ENCODE measurements at places on chromosomes 6 and 20.

GRCh38 chr20:50815162-50815989 lies 20.5 kb downstream of the BCAS4 start:
- no peak for DNase-seq

DNA sequence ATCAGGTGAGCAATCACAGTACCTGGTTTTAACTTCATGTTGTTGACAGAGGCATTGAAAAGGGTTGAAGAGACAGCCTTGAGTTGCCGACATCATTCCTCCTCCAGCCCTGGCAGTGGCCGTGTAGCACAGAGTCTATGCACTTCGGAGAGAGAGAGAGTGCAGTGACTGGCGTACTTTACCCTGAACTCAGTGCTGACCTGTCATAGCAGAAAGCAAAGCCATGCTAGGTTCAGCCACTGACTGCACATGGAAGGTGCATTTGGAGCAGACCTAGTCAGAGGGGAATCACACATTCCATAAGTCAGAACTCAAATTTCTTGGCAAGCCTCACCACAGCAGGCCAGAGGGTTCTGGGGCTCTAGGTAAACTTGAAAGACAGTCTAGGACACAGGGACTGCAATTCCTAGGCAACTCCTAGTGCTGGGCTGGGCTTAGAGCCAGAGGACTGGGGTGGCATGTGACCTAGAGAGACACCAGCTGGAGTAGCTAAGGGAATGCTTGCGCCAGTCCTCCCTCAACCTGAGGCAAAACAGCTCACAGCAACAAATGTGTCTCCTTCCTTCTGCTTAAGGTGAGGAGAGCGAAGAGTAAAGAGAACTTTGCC lies 69.1 kb downstream of the ELOVL4 start:
- DNase-seq, result no peak

GRCh38 chr20:48129345-48129942 lies 344.2 kb upstream of the SULF2 start:
- no peak for DNase-seq

DNA sequence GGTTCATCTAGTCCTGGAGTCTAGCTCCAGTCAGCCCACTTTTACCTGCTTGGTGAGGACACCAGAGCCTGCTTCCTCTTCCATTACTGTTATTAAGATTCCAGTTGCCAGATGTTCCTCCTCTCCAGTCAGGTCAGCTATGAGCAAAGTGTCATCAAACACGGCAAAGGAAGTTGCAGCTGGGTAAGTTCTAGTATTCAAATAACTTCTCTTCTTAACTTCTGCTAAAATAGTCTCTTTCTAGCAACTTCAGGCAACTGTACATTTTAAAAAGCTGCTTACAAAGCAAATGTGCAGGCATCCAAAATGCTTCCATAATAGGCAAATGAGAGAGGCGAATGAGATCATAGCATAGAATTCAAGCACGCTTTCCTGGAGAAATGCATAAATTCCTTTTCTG lies 18.4 kb upstream of the MRPS18A start:
- DNase-seq, result no peak

DNA sequence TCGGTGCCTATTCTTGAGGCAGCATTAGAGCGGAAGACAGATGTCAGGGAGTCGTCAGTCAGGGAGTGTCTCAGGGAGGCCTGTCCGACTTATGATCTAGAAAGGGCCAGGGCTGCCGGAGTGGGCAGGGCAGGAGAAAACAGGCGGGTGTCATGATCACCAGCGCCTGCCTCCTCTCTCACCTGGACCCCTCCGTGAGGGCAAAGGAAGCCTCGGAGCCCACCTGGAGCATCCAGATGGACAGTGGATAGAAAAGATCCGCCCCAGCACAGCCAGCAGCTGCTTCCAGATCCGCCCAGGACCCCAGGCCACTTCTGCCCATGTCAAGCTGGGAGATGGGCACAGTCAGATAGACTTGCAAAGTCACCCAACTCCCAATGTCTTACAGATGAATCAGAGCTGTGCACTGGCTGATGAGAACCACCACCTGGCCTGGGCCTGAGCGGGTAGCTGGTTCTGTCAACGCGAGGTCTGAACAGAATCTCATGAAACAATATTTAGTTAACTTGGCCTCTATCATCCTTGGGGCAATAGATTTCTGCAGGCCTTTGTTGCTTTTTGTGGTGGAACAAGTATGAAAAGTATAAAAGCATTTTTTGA lies 22.2 kb downstream of the PSMG4 start:
- no peak for DNase-seq

DNA sequence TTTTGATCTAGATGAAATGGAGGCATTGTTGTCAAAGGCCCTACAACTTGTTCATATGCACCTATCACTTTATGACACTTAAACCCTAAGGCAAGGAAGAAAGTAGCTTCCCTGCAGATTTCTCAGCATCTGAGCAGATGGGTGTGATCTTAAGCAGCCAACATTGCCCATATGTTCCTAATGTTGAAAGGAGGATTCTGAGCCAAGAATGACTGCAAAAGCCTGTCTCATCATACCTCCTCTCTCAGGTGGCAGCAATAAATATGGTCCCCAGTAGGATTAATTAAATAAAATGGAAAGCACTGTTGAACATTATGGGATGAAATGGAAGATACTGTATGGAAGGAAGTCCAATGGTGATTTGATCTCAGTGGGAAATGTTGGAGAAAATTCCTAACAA lies 538.1 kb upstream of the MAN1A1 start:
- no peak for DNase-seq

GRCh38 chr6:27059621-27060425 lies 187.7 kb upstream of the PRSS16 start:
- DNase-seq, result no peak

- no peak for DNase-seq
Measured at GRCh38 chr6:44021589-44022295, 105.5 kb downstream of the MRPL14 start.

GRCh38 chr6:143160439-143161220 lies 99.9 kb downstream of the AIG1 start:
- DNase-seq, result peak; percentile 29

DNA sequence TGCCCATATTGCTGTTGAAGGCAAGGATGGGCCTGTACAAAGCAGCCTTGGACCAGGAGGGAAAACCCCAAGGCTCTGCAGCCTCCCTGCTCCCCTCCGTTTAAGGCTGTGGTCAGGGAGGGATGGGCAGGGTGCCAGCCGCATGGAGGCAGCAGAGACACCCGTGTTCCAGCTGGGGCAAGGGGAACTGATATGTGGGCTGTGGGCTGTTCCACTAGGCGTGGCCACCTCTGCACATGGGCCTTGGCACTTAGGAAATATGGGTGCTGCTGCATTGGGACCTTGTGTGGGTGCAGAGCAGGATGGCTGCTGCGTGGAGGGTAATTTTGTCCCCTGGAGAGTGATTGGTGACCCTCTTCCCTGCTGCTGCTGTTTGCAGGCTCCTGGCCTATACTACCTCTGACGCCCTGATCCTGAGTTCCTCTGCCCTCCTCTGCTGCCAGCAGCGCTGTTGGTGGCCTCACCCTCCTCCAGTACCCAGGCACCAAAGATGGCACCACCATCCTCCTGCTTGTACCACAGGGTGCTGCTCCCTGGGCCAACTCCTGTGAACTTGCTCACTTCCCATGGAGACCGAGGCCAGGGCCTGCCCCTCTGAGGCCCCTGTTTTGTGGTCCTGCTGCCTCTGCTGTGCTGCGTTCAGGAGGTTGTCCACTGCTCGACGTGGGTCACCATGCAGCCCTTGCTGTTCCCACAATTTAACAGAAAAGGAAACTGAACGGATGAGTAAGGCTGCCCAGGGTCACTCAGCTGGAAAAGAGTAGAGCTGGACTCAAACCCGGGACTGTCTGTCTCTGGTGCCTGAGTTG lies 35.3 kb downstream of the PANK2 start:
- DNase-seq, result no peak

DNA sequence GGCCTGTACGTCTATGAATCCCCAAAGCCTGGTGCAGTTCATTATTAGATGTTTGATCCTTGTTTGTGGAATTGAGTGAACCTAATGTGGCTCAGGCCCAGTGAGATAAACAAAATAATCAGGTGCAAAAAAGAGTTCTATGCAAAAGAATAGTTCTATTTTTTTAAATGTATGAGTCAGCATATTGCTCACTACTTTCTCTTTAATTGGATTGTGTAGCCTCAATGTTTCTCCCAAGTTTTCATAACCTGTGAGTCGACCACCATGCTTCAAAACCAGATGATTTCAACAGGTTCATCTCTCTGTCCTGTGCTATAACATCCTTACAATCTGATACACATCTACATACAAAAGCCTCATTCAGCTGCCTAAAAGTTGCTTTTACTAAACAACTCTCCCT lies 116.5 kb upstream of the HDAC2 start:
- no peak for DNase-seq

DNA sequence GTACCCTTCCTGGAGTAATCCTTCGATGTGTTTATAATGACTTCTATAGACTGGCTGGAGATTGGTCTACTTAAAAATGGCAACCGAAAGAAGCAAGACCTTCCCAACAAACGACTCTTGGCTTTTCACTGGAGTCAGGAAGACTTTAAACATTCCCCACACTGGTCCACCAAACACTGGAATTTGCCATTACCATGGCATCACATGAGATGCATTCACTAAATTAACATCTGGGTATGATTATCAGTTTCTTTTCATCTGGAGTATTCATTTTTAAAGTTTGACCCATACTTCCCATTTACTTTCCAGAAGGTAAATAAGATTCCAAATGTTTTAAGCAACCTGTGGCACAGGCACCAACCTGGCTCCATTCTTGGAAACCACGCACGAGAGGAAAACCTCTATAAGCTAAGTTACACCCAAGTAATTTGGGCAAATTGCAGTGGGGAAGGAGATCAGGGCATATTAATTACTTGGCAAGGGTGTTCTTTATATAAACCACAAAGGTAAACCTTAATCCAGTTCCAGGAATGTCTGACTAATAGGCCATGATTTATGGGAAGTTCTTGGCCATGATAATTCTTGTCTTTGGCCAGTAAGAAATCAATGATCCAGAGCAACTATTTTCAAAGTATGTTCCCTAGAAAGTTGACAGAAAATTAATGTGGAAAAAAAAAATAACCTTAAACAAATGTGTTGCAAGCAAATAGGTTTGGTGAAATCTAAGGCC lies 190.0 kb upstream of the COL21A1 start:
- DNase-seq, result peak; percentile 61

GRCh38 chr6:104431096-104431495 lies 428.6 kb downstream of the HACE1 start:
- no peak for DNase-seq

DNA sequence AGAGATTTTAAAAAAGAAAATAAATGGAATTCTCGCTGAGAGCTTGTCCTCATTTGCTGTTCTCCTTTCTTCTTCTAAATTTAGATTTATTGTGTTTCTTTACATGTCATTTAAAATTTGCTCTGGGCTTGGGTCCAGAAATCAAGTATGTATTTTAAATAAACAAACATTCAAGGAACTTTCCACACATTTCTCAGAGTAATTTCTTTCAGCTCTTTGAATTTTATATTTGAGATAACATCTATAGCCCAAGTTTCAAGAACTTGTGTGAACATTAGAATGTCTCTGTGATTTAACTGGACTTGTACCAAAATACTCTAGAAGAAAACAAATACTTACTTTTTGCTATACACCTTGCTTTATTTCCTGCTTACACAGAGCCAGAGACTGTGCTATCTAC lies 192.3 kb downstream of the TMEM200A start:
- DNase-seq, result no peak

- no peak for DNase-seq
Measured at GRCh38 chr6:27139756-27140579, 107.5 kb upstream of the PRSS16 start.

GRCh38 chr6:138103871-138104270 lies 3.3 kb downstream of the PERP start:
- no peak for DNase-seq

DNA sequence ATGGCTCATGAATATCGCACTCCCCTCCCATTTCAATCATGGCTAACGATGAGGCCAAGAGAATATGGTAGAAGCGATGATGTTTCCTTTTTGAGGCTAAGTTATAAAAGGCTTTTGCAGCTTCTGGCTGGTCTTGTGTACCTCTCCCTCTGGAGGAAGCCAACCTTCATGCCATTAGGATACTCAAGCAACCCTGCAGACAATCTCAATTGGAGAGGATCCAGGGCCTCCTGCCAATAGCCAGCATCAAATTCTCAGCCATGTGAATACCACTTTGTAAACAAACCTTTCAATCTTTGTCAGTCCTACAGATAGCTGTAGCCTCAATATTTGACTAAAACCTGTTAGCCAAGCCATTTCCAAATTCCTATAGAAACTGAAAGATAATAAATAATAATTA lies 738.4 kb downstream of the KIF16B start:
- no peak for DNase-seq

DNA sequence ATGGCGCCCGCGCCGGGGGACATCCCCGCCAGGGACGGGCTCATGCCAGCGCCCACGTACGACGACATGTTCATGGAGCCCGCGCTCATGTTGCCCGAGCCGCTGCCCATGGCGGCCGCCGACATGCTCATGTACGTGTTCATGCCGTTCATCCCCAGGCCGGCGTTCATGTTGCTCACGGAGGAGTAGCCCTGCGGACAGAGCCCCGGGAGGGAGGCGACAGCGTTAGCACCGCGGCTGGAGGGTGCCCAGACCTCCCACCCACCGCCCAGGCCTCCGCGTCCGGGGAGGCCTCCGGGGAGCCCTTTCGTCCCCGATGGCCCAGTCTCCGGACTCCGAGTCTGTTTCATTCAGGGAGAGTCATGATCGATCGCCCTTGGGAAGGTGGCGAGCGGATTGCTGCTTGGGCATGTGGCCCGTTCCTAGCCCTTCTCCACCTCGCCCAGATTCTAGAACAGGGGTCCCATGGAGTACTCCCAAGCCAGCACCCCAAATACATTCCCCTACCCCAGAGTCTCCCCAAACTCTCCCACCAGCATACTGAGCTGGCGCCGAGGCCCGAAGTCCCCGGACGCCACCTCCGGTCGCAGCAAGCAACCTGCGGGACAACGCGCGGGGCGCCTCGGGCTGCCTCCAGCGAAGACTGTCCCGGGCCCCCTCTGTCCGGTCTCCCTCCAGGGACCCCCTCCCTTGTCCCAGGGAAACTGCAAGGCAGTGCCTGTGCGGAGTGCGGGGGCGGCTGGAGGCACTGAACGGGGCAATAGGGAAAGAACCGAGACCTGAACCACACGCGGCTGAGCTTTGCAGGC lies 1.2 kb downstream of the FOXA2 start:
- no peak for DNase-seq

DNA sequence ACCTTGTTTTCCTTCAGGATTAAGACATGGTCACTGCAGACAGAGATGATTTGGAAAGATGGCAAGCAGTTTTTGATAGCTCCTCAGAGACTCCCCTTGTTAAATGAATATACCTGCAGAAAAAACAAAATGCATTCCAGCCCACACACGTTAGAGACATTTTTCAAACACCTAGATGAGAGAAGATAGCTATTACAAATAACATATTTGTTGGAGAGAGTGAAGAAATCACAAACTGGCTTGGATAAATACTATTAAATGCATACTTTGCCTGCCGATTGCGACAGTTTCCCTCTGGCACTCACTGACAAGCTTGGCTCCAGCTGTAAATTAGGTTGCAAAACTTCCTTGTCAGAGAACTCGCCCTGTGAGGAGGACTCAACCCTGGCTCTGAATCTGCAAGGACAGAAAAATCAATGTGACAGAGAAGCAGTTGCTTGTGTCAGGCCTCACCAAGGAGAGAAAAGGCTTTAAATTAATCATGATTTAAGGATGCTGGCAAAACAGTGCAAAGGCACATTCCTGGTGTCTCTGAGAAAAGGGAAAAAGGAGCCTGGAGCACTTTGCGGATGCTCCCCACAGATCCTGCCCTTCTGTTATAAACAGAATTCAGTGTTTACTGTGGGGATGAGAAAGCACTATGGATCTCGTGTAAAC lies 423.7 kb upstream of the MARCKS start:
- no peak for DNase-seq

- DNase-seq, result no peak
Measured at GRCh38 chr6:5515200-5515599, 253.9 kb downstream of the FARS2 start.

GRCh38 chr20:50427719-50428083 lies 82.5 kb upstream of the PTPN1 start:
- DNase-seq, result no peak

Measured in RCC 7860 (cell line).